Suppressor macrophage treated with lipopolysaccharide for 4 hours (primary cell): ENCODE measurements at places on chromosomes 4 and X.

- no peak for DNase-seq
Observed at GRCh38 chr4:119731146-119731742, 102.6 kb upstream of the PDE5A start.

- no peak for DNase-seq
Observed at GRCh38 chr4:87557348-87557747, 28.2 kb upstream of the SPARCL1 start.

- DNase-seq, result peak; percentile 43
Observed at GRCh38 chr4:37393889-37394288, 149.3 kb downstream of the NWD2 start.

GRCh38 chr4:86978709-86979108 lies 43.9 kb downstream of the AFF1 start:
- no peak for DNase-seq

DNA sequence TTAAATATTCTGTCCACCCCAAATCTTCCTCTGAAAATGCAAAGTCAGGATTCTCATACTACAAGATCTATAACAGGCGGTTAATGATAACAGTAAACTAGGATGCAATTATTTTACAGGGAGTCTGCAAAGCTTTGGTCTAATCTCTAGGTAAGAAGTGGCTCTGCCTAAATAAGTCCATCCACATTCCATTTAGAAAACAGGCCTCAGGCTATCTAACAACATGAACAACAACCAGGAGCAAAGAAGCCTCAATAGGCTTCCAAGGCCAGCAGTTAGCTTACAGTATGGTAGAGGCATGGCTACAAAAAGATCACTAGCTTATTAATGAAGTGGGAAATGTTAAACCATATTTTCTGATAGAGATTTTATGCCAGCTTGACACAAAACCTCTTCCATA lies 6.4 kb downstream of the MAB21L2 start:
- no peak for DNase-seq

- DNase-seq, result peak; percentile 82
Observed at GRCh38 chr4:38071801-38072431, 111.7 kb downstream of the PTTG2 start.

GRCh38 chr4:181189751-181190150 lies 1053.5 kb upstream of the TENM3 start:
- DNase-seq, result no peak

- peak; percentile 21 for DNase-seq
Observed at GRCh38 chr4:88526221-88526815, 2.7 kb upstream of the PYURF start.

DNA sequence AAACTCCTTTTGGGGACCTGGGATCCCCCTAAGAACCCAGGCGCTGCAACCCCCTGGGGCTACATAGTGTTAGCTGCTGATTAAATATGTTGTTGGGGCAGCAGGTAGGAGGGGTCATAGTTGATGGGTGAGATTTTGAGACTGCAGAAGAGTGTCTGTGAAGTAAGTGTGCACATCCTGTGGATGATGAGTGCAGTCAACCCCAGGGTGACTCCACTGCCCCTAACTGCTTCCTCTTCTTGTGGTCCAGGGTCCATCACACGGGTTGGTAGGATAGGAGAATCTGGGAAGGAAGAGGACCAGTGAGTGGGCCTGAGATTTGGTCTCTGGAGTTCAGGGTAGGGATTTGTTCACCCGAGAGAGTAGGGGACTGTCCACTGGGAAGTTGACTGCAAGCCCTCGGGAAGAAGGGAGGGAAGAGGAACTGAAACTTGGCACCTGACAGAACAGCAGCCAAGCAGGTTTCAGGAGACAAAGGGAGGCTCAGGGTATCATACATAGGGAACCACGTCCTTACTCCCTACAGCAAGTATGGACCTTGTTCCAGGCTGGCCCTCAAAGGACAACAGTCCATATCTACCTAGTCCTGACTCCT lies 8.5 kb downstream of the DLG3 start:
- DNase-seq, result no peak

DNA sequence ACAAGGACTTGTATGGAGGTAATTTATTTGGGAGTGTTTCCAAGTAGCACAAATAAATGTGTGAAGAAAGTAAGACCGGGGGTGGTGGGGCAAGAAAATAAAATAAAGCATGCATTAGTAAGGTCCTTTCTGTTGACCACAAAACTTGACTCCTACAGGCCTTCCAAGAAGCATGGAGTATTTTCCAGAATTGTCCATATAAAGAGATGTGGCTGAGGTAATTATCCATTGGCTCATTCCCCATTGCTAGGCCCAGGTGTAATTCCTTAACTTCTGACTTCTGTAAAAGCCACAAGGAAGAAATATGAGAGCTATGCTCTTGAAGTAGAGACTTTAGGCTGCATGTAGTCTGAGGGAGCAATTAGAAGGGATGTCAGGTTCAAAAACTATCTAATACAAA lies 430.5 kb upstream of the PABPC4L start:
- no peak for DNase-seq

DNA sequence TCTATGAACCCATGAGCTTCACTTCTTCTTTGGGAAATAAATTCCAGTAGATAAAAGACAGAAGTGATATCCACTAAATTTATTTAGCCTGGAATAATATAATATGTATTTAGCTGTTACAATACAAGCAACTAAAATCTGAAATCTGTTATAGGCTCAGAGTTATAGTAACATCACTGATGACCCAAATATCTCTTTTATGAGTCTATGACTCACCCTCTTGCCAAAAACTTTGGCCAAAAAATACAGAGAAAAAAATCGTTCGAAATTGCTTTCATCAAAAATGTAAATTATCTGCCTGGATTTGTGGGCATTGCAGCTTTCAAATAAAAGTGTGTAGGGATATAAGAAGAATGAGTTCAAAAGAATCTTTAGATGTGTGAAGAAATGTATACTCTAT lies 89.4 kb upstream of the DKK2 start:
- DNase-seq, result no peak
